Panc1 (cell line): ENCODE measurements at places on chromosomes 7 and 10. TPM values are rescaled to one million over a fixed set of nuclear protein-coding genes. Genes with fewer than 3 reads are reported as not detected.

- DNase-seq: no peak
Observed at GRCh38 chr7:56009695-56010094, 41.5 kb downstream of the PSPH start.

The TCF7L2 gene
- 45.2 TPM for total RNA-seq

GRCh38 chr7:141541375-141541774, 9.8 kb upstream of the AGK start:
- no peak for DNase-seq

DNA sequence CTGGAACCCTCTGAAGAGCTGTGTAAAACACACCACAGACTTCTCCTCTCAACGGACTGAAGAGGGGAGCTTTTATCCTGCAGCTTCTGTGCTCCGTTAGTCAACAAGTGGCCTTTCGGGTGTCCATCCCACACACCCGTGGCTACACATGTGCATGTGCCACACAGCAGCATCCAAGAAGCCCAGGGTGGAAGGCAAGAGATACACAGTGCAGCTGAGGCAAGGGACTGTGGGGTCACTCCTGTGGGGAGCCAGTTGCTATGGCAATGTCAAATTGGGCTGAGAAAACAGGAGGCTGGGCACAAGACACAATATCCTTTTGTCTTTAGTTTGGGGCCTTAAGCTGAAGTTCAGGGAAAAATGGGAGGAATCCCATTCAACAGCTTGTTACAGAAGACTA, 28.7 kb downstream of the NET1 start:
- no peak for DNase-seq

The CDHR1 gene
- total RNA-seq: 0.39 TPM

DNA sequence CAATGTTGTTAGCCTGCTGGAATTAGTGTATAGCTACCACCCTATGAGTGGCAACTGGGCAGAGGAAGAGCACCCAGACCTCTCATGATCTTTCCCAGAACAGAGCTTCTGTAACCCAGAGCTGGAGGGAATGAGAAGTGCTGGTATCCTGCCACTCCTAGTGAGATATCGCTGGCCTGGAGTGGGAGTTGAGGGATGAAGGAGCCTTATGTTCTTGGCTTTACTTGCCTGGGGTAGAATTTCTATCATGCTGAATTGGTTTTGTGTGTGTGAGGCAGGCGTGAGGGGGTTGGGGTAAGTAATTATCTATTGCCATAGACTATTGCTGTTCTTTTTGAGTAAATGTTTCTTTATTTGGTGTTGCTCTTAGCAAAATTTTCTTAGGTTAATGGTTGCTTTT, 146.6 kb downstream of the ATRNL1 start:
- DNase-seq: no peak

The FOXI2 gene
- total RNA-seq: not detected

The RHBDD2 gene
- total RNA-seq: 79.3 TPM

- DNase-seq: no peak
Observed at GRCh38 chr7:80856769-80857168, 62.1 kb downstream of the SEMA3C start.

DNA sequence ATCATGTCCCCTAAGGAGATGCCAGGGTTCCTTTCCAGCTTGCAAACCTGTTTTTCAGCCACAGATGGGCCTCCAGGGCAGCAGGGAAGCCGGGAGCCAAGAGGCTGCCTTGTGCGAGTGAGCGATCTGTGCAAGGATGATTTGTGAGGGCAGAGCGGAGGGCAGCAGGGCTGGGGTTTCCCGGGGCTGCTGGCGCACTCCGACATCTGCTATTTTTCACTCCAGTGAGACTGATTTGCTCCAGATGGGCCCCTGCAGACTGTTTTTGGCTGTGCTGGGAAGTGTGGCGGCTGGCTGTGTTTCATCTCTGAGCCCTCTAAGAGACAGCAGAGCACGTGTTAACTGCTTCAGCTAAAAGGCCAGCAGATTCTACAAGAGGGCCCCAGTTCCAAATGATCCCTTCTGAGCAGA, 466.2 kb downstream of the TYW1 start:
- no peak for DNase-seq

The CLCN1 gene
- 0.15 TPM for total RNA-seq

The MMD2 gene
- not detected for total RNA-seq

GRCh38 chr7:29611941-29612544, 48.4 kb downstream of the PRR15 start:
- no peak for DNase-seq
